Ascending aorta (tissue), 2 donors: ENCODE measurements at places on chromosomes 4 and X. TPM values are rescaled to one million over a fixed set of nuclear protein-coding genes. Genes with fewer than 3 reads are reported as not detected.
A peak's percentile ranks its signal among the peaks of the same experiment; 100 is the strongest.

DNA sequence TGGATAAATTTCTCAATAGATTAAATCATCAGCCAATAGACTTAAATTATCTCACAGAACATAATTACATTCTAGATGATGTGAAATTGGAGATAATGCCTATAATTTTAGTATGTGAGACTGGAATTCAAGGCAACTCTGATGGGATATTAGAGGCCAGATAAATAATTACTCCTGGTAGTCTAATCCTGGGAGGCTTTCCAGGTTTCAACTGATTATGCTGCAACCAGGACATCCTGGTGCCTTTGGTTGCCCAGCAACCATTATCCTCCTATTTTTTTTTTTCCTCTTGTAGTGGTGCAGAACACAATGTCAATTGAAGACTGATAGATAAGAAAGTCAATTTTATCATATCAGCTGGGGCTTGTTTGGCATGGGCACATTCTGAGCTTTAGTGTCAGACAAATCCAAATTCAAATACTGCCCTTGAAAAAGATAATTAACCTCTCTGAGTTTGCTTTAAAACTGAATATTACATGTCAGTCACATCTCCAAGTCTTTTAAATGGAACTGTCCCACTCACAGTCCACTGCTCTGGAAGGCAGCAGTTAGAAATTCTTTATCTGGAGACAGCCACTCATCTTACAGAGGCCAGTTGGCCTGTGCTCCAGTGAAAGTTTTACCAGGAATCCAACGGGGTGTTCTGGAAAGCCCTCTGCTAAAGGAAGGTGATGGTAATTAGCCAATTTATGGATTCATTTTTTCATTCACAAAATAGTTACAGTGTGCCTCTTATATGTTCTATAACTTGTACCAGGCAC, 95.3 kb upstream of the GUCY1A1 start:
- no peak for DNase-seq

DNA sequence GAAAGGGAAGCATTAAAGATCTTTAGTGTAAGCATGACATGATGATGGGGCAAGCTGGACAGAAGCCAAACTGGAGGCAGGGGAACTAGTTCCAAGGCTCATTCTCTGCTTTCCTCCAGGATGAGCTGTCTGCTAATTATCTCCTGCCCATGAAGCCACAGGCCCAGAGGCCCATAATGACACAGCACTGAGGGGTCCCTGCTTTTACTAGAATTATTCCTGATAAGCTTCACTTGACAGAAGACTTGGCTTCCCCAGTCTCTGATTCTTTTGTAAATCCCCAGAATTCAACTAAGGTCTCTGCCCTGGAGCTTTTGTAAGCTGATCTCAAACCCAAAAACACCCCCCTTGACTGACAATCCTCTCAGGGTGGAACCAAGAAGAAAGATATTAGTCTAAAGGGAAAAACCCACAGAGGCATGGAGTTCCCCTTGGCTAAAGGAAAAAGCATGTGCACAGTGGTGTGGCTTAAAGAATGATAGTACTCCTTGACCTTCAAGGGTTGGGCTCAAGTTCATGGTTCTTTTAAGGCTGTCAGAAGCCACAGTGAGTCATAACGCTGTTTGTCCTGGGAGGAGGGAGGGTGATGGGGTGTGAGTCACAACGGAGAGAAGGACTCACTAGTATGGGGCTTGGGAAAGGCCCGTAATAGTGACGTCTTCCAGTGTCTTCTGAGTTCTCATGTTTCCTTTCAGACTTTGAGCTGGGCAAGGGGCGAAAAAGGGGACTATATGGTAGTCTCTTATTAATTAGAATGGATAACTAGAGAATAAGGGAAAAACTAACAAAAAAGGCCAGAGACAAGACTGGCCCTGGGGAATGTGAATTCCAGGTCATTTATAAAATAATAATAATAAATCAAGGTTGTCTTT, 146.0 kb upstream of the CPEB2 start:
- peak; percentile 79 for DNase-seq

- peak; percentile 59 for DNase-seq
Observed at GRCh38 chrX:153646620-153647373, at the start of gene DUSP9. TSS of gene DUSP9 (plus strand) at chrX:153647203. CDS start at chrX:153647954, 751 bp downstream.

DNA sequence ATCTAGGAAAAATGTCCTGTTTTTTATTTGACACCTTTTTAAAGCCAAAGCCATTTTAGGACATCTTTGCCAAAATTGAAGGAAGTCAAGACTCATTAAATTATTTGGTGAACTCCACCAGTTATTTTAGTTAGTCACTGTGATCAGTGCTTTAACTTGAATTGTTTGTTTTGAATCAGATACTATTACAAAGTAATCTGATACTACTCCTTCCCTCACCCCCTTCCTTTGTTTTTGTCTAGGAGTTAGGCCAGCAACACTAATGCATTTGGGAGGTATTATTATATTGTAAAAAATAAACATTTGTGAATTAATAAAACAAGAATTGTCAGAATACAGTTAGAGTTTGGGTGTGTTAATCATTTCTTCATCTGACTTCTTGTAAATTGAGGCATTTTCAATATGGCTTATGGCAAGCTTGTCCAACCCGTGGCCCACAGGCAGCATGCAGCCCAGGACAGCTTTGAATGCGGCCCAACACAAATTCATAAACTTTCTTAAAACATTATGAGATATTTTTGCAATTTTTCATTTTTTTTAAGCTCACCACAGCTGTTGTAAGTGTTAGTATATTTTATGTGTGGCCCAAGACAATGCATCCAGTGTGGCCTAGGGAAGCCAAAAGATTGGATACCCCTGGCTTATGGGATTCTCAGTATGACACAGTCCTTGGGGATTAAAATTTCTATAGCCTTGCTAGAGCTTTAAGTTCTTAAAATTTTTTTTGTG, 182.2 kb downstream of the BMPR1B start:
- no peak for DNase-seq

GRCh38 chr4:138034871-138035270, 207.3 kb downstream of the SLC7A11 start:
- no peak for DNase-seq

GRCh38 chr4:55086578-55086977, 38.8 kb downstream of the KDR start:
- no peak for DNase-seq

GRCh38 chr4:115660465-115660864, 547.0 kb upstream of the NDST4 start:
- no peak for DNase-seq

DNA sequence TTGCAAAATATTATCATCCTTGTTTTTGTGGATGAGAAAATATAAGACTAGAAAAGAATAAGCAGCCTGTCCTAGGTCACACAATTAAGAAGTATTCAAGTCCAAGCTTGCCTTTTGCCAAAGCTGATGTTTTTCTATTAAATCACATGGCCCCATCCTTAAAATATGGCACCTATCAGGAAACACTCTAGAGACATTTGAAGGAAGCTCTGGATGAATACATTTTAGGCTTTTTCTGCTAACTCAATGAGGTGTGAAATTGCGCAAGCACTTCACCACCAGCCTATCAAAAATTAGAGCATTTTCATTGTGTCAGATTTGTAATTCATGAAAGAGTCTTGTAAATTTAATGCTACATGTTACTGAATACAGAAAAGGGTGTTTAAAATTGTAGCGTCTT, 251.1 kb upstream of the MAD2L1 start:
- no peak for DNase-seq

GRCh38 chr4:56986192-56986591, 7.5 kb downstream of the POLR2B start:
- DNase-seq, result no peak

GRCh38 chrX:133389975-133390374, 25.3 kb downstream of the GPC4 start:
- DNase-seq, result no peak

DNA sequence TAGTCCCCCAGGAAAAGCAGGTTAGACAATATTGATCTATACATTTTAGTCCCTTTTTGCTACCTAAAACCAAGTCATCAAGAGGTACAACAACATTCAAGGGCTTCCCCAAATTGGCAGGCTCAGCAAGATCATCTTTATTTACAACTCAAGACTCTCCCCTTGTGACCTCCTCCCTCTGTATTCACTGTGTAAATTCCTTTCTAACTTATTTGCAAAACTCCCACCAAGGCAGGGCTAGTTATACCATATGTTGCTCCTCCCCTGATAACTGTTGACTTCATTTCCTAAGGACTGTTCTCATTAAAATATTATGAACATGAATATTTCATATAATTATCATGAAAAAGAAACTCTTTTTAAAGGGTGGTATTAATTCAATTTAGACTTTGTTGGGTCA, 275.6 kb downstream of the DTHD1 start:
- DNase-seq, result no peak

- DNase-seq, result no peak
Observed at GRCh38 chrX:139049465-139049864, 337.9 kb upstream of the FGF13 start.

- no peak for DNase-seq
Observed at GRCh38 chr4:149706942-149707341, 108.7 kb downstream of the IQCM start.

DNA sequence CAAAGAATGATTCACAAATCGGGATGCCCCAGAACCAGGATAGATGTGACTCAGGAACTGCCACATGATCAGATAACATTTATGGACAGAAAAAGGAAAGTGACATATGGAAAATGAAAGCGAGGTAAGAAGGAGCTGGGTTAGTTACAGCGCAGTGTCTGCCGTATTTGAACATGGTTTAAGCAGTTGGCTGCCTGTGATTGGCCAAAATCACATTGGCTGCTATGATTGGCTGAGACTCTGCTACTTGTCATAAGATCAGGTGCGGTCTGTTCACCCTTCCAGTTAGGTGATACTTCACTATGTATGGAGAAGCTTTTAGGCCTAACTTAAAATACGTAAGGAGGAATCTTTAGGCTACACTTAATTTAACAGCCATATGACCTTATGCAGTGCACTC, 322.7 kb upstream of the HAND2 start:
- no peak for DNase-seq

DNA sequence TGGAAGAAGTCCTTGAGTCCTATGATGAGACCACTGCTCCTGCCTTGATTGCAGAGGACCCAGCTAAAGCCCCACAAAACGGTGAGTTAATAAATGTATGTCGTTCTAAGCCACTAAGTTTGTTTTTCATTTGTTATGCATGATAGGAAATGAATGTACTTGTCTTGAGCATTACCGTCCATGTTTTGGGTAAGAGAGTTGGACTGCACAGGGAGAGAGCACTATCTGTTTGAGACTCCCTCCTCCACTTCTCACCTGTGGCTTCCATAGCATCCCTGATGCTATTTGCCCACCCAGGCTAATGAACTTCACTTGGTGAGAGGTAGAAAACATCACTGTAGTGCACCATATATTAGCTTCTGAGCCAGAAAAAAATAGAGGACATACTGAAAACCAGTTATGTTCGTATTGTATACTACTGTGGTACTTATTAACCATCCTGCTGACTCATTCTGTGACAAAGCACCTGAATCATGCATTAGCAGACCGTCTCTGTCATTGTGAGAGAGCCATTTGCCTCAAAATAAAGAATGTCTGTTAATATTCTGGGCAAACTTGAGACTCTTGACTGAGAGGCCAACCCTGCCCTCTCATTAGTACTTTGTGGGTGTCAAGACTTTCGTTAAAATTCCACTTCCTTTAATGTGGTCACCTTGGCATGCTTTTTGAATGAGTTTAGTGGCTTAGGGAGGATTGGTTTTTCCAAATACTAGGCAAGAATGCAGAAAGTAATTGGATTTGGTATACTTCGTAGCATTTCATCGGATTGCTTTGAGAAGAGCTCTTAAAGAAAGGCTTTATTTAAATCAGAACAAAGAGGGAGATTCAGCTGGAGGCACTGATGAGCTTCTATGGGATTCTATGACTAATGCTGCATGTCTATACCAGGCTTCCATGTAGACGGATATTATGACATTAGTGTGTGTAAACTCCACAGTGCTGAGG, 99.3 kb upstream of the GRPR start:
- DNase-seq, result no peak

DNA sequence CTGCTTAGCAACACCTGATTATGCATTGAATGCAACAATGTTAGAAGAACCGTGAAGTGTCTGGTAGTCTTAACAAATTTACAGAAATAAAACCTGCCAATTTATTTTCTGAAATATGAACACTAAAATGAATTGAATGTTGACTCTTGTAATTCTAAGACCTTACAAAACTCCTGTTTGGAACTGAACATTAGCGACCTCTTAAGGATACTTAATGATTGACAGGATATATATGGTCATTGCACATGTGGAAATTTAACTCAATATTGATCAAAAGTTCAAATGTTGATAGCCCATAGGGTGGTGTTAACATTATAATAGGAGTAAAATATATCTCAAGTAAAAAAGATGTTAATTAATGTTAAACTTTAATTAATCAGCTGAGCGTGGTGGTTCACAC, 79.1 kb downstream of the TECRL start:
- DNase-seq, result no peak

DNA sequence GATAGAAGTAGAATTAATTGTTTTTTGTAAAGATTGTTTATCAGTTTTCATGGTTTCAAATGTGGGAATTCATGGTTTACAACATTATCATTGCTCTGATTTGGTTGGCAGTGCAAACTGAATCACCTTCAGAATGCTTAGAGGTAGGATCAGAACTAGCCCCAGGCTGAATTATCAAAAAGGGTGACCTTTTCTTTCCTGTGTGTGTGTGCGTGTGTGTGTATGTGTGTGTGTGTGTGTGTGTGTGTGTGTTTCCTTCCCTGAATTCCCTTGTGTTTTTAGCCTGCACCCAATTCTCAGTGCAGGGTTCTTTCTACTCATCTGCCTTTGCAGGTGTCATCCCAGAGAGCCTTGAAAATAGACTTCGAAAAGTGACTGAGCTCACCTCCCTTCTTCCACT, 125.0 kb downstream of the BMPR1B start:
- no peak for DNase-seq

DNA sequence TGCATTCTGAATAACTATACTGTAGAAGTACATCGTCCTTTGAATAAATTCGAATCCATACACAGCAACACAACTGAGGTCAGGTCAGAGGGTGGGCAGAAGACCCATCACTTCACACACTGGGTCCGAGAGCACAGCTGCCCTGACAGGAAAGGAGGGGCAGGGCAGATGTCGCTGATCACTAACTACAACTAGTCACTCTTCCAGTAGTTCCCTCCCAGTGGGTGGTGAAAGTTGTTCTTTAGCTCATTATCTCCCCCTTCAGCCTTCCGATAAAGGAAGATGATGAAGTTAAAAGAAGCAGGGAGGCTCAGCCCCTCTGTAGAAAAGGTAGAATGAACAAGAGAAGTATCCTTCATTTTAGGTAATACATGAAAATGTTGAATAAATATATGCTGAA, 278.9 kb downstream of the INPP4B start:
- no peak for DNase-seq

Gene ESX1
- total RNA-seq, result not detected

Gene PCDH10
- total RNA-seq, result 45.3 TPM

Gene SLC4A4
- total RNA-seq, result 0.32 TPM

Gene SUPT20HL1
- 1.7 TPM for total RNA-seq

Gene CCNQ
- total RNA-seq, result 52.7 TPM

Gene XAGE1A
- total RNA-seq, result not detected

Gene NAA11
- total RNA-seq, result not detected

Gene RTL3
- not detected for total RNA-seq

Gene NFKB1
- 34.5 TPM for total RNA-seq

Gene CSAG3
- not detected for total RNA-seq
